ENCODE measurements at places on chromosomes 4 and X. TPM values are rescaled to one million over a fixed set of nuclear protein-coding genes. Genes with fewer than 3 reads are reported as not detected.

DNA sequence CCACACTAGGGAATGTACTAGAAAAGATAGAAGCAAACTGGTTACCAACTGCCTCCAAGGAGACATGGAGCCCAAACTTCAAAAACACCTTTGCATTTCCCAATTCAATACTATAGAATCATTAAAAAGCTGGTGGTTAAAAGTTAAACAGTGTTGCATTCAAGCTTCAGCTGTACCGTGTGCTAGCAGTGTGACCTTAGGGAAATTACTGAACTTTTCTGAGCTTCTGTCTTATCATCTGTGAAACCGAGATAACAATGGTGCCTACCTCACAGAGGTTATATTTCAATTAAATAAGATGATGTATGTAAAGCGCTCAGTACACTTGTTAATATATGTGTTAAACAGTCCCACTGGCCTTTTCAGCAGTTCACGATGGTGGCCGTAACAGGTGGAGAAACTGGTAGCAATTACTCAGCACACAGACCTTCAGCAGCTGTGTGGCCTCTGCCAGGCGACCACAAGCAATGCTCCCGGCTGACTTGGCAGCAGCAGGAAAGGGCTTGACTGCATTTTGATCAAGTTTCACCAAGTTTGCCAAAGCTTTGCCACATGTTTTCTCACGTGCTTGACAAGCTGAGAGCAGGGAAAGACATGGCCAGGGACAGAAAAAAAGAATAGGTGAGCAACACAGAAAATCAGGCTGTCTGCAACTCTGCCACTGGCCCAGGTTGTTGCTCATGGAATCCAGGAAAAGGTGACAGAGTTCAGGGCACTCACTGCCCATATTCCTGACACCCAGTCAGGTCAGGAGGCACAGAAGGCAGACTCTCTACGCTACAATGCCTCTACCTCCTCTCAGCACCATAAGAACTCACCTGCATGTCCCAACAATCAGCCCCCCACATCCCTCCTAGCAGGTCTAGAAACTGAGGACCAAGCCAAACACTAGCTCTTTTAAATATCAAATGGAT is 72.1 kb downstream of the PARM1 start:
- no peak overlapping the region for H3K27ac ChIP-seq
- H3K4me1 ChIP-seq: no peaks in the 10 kb centered on the region
- H3K27me3 ChIP-seq: no peaks in the 10 kb centered on the region
- no peak overlapping the region for H3K4me3 ChIP-seq
- no peak for DNase-seq

Gene MAGEC1
- not detected for total RNA-seq

GRCh38 chr4:184282251-184282713 is 64.6 kb upstream of the ENPP6 start:
- H3K4me3 ChIP-seq: peak overlapping the region; percentile 50
- H3K27me3 ChIP-seq: no peaks in the 10 kb centered on the region
- H3K27ac ChIP-seq: peak overlapping the region; percentile 87

- peaks cover 3% of the 10 kb centered on the region for H3K4me1 ChIP-seq
- no peak for DNase-seq
- H3K4me3 ChIP-seq: no peak overlapping the region
- H3K27me3 ChIP-seq: no peaks in the 10 kb centered on the region
These were observed 259.5 kb upstream of the BOD1L1 start for GRCh38 chr4:13887010-13887409.

DNA sequence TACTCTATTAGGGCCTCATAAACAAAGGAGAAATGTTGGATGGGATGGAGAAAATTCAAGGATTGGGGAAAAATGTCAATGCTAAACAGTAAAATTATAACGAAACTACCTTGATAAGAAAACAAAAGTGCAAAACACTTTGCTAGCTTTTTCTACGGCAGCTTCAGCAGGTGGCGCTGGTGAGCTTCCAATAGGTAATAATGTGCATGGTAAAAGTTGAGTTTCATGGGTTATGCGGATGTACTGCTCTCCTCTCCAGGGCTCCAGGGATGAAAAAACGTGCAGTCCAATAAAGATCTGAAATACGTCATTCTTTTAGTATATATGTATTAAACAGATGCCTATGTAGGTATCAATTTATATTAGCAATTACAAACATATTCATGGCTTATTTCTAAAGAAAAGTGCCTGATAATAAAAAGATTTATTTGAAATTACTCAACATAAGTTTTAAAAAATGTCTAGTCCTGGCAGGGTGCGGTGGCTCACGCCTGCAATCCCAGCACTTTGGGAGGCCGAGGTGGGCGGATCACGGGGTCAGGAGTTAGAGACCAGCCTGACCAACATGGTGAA is 239.6 kb downstream of the GRXCR1 start:
- H3K36me3 ChIP-seq: no peaks in the 10 kb centered on the region
- H3K27me3 ChIP-seq: no peaks in the 10 kb centered on the region
- no peaks in the 10 kb centered on the region for H3K4me1 ChIP-seq
- H3K27ac ChIP-seq: no peak overlapping the region
- no peak overlapping the region for H3K4me3 ChIP-seq

DNA sequence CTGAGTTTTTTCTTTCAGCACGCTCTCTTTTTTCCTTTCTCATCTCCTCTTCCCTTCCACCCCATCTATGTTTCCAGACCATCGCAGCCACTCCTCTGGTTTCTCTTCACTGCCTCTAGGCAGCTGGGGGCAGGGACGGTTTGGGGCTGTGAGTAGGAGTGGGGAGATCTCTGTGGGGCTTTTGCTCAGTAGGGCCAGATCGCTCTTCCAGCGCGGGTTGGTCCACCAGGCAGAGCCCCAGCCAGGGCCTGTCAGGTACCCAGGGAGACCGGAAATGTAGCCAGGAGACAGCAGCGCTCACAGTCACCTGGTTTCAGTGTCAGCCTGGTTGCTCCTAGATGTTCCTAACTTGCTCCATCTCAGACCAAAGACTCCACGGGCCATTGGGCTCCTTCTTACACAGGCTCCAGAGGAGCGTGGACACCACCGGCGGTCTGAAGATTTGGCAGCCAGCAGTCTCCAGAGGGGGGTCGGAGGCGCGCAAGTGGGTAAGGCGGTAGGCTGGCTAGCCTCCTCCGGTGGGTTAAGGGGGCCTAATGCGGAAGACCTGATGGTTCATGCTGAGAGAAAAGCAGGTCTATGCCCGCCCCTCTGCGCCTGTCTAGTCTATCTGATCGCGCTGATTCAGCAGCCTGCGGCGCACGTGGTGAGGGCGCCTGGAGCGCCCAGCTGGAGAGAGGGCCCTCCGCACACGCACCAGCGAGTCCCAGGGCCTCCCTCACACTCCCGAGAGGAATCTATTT is 1.8 kb downstream of the FGF5 start:
- no peak overlapping the region for H3K4me3 ChIP-seq
- no peak overlapping the region for H3K27ac ChIP-seq
- no peak for DNase-seq
- H3K4me1 ChIP-seq: peaks cover 13% of the 10 kb centered on the region
- no peaks in the 10 kb centered on the region for H3K36me3 ChIP-seq
- peaks cover 77% of the 10 kb centered on the region for H3K27me3 ChIP-seq

DNA sequence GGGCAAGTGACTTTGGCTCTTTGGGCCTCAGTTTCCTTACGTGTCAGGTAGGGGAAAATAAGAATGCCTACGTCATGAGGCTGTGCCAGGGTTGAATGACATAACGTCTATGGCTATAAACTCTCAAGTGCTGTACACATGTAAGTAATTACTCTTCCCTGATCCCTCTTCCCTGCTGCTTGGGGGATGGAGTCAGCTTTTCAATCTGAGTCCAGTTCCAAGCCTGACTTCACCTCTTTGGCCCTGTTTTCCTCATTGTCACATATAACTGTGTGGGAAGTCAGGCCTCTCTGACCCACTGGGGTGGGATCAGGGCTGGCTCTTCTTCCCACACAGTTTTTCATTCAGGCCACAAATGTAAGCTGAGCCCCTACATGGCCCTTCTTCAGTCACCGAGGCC is 11.4 kb upstream of the CITED1 start:
- H3K27ac ChIP-seq: no peak overlapping the region
- H3K4me1 ChIP-seq: no peaks in the 10 kb centered on the region
- H3K4me3 ChIP-seq: no peak overlapping the region
- DNase-seq: no peak

- peaks cover 16% of the 10 kb centered on the region for H3K27me3 ChIP-seq
- H3K27ac ChIP-seq: peak overlapping the region; percentile 96
- H3K4me1 ChIP-seq: peaks cover 26% of the 10 kb centered on the region
- peaks cover 2% of the 10 kb centered on the region for H3K36me3 ChIP-seq
These were observed 645 bp upstream of the RAB28 start for GRCh38 chr4:13484749-13485221.

Gene CTAG1B
- not detected for total RNA-seq

Gene BCOR
- total RNA-seq: 65.2 TPM

Gene PFKFB1
- total RNA-seq: 0.93 TPM

Data from activated T-helper 1 cell treated with anti-CD3 and anti-CD28 coated beads, Interleukin-12 subunit alpha, Interleukin-12 subunit beta, Interleukin-2, Interleukin-4 antibody, amounts not matched to agents 30 ng/mL and 10 ng/mL and 1 ng/mL, durations not matched to agents 14 hours and 24 hours and 36 hours (primary cell).